ENCODE measurements at places on chromosomes 3 and 15.
A peak's percentile ranks its signal among the peaks of the same experiment; 100 is the strongest.

DNA sequence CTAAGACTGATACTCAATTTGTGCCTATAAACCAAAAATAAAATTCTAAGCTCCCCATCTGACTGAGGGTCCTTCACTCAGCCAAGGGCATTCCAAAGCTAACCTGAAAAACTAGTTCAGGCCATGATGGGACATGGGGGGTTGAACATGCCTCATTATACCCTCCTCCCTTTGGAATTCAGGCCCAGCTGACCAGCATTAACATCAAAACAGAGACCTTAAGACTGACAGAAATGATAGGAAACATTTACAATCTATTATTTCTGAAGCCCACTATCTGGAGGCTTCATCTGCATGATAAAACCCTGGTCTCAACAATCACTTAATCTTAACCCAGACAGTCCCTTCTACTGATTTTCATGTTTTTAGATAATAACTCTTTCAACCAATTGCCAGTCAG is 140.4 kb downstream of the ANO10 start:
- DNase-seq = no peak

DNA sequence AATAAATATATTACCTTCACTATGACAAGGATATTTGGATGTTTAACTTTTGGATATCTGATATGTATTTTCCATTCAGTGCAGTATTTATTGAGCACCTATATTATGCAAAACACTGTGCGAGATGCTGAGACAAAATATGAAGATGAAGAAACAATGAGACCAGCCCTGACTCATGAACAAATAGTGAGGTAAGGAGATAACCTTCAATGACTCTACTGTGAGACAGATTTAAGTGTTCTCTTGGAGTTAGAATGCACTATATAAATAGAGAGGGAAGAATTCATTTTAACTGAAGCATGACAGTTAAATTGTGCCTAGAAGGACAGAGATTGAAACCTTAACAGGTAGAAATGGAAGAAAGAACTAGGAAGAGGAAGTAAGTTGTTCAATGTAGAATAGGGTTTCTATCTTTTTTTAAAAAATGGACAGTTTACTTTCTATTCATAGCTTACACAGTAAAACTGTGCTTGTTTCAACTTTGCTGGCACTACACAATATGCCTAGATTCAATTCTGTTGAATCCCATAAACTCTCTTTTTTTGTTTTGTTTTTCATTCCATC is 124.2 kb downstream of the ZBTB20 start:
- no peak for DNase-seq

- DNase-seq = no peak
These were observed 999 bp downstream of the INSYN1 start for GRCh38 chr15:73751899-73752805.

DNA sequence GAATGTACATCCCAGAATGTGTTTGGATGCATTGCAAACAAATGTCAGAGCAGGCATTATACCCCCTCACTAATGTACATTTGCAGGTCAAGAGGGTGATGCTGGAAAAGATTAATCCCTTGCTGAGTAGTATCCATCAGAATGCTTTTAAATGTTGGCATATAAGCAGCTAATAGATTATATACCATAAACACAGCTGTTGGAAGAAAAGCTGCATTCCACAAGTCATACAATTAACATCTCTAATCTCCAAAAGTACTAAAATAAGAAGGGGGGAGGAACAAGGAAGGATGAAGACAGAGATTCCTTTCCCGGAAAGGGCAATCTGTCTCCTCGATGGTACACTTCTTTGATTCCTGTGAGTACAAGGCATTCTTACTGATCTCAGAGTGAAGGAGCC is 445.7 kb upstream of the CDIN1 start:
- peak; percentile 31 for DNase-seq
